Stimulated activated CD4-positive, alpha-beta T cell treated with anti-CD3 and anti-CD28 coated beads, Interleukin-15, amount 100 ng/mL, for 1 hour (primary cell): ENCODE measurements at places on chromosomes 16 and 17.

DNA sequence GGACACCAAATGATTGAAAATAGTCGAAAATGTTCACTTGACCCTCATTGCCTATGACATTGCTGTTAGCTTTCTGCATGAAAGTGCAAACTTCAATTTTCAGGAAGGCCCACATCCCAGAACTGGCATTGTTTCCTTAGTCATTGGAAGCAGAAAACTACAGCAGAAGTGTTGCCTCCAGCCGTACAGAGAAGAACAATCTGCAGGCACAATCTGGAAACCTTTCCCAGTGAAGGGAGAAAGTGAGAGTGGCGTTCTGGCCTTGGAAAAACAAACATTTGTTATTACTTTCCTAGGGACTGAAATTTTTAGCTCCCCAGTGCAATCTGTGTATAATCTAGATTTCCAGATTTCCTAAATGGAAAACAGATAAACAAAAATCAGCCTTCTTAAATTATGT, 529.5 kb upstream of the RBFOX1 start:
- DNase-seq = no peak

DNA sequence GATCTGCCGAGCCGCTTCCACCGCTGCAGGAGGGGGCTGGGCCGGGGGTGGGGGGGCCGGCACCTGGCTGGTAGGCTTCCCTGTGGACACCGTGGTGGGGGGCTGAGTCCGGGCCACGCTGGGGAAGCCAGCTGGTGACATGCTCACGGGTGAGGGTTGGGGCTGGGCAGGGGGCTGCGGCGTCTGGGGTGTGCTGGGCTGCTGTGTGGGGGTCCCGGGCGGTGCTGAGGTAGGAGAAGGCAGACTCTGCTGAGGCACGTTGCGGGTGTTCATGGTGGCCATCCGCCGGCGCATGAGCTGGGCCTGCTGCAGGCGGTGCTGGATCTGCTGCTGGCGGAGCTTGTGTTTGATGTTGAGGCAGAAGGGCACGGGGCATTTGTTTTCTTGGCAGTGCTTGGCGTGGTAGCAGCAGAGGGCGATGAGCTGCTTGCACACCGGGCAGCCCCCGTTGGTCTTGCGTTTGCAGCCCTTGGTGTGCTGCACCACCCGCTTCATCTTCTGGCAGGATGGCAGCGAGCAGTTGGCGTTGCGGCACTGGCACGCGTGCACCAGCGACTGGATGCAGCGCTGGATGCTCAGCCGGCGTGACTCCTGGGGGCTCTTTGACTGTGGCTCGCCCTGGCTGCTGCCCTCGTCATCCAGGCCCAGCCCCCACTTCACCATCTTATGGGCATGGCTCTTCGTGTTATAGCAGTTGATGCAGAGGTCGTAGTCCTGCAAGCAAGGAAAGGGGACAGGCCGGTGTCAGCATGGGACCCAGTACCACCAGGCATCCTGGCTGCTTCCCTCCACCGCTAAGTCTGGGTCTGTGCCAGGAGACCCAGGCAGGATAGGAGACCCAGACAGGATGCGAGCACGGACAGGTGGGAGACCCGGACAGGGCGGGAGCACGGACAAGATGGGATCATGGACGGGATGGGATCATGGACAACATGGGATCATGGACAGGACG, 12.1 kb upstream of the TRAP1 start:
- DNase-seq = no peak

DNA sequence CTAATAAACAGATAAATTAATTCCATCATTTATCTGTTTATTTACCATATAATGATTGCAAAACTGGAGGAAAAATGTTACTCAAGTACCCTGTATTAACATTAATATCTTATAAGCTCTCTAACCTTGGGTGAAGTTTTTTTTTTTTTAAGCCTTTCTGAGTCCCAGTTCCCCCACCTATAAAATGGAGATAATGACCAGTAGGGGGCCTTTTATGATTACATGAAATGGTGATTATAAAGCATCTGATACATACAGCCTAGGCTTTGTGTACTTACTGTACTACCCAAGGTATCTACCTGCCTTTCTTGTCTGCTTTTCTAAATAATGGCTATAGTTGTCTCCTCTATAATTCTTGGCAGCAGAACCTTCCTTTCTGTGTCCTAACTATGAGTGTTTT, 22.6 kb downstream of the LRRC36 start:
- DNase-seq = no peak

- DNase-seq = no peak
Measured at GRCh38 chr17:13970531-13970930, 98.8 kb upstream of the COX10 start.

GRCh38 chr16:4411684-4412083, 4.7 kb downstream of the CORO7 start:
- no peak for DNase-seq

DNA sequence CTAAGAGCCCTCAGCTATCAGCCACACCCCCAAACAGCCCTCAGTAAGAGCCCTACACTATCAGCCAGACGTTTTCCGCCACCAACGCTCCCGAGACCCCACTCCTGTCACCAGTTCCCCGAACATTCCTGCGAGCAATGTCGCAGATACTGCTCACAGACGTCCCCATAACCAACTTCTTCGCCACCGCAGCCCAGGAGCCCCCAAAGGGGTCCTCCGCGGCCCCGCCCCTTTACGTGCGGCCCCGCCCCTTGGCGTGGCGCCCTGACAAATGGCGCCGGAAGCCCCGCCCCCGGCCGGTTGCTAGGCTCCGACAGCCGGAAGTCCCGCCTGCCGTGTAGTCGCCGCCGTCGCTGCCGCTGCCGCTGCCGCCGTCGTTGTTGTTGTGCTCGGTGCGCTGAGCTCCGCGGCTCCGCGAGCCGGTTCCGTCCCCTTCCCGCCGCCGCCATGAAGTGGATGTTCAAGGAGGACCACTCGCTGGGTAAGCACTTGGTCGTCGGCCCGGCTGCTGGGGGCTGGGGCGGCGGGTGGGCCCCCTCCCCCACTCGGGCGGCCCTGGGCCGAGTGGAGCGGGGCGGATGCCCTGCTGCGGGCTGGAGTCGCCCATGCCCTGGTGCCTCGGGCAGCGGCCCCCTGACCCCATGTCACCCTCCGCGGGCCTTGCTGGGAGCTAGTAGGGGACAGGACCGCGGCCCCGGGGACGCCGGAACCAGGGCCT, at the start of gene GABARAPL2:
Gene GABARAPL2 (plus strand): TSS at position 340 of the 718 bp plus-strand sequence. CDS start 108 bp downstream, at position 448.
- peak; percentile 81 for DNase-seq

DNA sequence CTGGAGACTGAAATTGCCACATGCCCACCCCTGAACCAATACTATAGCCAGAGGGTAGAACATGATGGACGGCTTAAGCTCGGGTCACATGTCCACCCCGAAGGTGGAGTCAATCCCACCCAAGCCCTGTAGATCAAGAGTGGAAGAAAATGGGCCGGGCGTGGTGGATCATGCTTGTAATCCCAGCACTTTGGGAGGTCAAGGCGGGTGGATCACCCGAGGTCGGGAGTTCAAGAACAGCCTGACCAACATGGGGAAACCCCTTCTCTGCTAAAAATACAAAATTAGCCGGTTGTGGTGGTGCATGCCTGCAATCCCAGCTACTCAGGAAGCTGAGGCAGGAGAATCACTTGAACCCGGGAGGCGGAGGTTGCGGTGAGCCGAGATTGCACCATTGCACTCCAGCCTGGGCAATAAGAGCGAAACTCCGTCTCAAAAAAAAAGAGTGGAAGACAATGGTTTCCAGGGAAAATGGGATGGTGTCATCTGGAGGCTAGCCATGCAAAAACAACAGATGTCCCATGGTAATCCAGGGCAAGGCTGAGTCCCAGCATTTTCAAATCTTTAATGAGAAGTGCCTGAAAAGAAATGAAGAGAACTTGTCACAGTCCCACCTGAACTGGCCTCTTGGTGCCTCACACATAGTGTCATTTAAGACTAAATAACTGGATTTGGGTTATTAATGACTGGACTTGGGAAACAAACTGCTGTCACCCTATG, 30.1 kb downstream of the CD300LF start:
- no peak for DNase-seq

GRCh38 chr17:69175625-69176456, 34.1 kb upstream of the ABCA6 start:
- DNase-seq = no peak
